Islet precursor cell (in vitro differentiated cells): ENCODE measurements at places on chromosomes 12 and 14.

DNA sequence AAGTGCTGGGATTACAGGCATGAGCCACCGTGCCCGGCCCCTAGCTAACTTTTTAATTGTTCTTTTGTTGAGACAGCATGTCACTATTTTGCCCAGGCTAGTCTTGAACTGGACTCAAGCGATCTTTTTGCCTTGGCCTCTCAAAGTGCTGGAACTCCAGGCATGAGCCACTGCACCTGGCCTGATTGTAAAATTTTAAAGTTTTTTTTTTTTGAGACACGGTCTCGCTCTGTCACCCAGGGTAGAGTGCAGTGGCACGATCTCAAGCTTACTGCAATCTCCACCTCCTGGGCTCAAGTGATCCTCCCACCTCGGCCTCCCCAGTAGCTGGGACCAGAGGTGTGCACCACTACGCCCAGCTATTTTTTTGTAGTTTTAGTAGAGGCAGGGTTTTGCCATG lies 79.1 kb upstream of the SINHCAF start:
- DNase-seq: no peak

- no peak for DNase-seq
Measured at GRCh38 chr12:72006766-72007165, 68.1 kb downstream of the TPH2 start.

- DNase-seq: no peak
Measured at GRCh38 chr14:21860172-21860571, 186.6 kb upstream of the OR4E1 start.

- no peak for DNase-seq
Measured at GRCh38 chr12:26680727-26681455, 152.1 kb downstream of the ITPR2 start.

DNA sequence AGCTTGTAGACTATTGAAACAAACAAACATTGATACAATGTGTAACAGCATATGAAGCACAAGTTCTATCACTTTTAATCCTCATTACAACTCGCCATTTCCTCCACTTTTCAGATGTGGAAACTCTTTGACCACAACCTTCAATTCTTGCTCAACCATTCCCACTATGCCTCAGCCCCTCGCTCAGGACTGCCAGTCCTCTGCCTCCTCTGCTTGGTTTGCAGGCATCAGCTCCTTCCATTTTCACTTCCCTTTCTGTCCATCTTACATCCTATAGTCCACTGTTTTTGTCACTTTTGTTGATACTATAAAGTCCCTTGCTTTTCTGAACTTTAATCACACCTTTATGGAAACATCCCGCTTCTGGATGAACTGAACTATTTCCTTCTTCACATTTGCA lies 28.2 kb upstream of the CD27 start:
- DNase-seq: no peak

- DNase-seq: no peak
Measured at GRCh38 chr14:35399083-35399937, 5.2 kb downstream of the NFKBIA start.

DNA sequence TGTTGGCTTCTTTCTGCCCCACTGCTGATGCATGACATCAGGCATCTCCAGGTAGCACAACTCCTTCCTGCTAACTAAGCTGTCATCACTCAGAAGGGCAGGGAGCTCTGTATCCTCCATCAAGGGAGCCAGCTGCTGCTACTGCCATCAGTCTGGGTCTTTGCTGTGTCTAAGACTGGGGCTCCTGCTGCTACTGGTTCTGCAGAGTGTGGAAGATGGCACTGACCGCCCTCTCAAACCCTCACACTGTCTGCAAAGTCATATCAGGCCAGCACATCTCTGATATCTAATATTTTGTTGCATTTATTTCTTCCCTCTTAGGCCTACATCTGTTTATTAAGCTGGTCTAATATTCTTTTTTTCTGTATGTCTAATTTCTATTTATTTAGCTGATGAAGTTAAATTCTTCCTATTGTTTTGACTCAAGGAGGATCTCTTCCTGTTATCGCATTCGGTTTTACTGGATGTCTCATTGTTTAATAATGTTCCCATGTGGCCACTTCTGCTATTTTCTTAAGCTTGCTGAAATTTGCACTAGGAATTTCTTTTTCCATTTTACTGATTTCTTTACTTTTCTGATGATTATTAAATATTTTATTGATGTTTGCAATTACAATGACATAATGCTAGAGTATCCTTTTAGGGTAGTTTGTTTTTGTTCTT lies 7.6 kb upstream of the E2F7 start:
- no peak for DNase-seq

DNA sequence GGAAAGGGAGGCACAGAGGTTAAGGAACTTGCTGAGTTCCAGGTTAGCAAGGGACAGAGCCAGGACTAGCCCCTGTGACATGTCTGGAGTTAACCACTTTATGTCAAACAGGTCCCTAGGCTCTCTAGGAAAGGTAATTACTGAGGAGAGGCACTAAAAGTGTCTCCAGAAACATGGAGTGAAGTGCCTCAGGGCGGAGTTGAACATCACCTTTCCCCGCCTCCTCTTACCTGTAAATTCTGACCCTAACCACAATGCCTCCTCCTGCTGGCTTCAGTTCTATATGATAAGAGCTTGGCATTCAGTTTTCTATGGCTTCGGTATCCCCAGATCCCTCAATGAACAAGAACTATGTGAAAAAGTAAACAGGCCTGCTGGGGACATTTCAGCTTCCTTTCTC lies 18.1 kb downstream of the RPH3A start:
- DNase-seq: peak; percentile 90

GRCh38 chr12:104249898-104250297 lies 34.3 kb downstream of the TXNRD1 start:
- DNase-seq: no peak

DNA sequence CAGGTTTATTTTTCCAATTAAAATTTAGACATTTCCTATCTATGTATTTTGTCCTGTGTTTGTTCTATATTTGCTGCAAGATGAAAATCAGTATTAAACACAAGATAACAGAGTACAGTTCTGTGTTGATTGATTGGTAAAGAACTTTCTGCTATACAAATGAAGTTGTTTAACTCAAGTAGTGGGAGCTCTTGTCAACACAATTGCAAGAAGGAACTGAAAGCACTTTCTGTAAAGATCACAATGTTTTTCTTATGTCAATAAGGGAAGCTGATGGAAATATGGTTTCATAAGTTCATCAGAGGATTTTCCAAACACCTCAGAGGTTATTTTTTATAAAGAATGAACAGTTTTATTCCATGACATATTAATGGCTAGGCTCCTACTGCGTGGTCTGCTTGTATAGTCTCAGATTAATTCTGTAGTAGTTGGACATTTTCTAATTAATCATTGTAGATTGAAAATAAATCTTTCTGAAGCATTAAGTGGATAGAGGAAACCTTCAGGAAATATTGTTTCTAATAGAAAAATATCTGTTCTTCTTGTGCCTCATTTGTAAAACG lies 379.5 kb downstream of the LRFN5 start:
- DNase-seq: no peak

- peak; percentile 51 for DNase-seq
Measured at GRCh38 chr12:94743174-94743573, 92.8 kb upstream of the TMCC3 start.

DNA sequence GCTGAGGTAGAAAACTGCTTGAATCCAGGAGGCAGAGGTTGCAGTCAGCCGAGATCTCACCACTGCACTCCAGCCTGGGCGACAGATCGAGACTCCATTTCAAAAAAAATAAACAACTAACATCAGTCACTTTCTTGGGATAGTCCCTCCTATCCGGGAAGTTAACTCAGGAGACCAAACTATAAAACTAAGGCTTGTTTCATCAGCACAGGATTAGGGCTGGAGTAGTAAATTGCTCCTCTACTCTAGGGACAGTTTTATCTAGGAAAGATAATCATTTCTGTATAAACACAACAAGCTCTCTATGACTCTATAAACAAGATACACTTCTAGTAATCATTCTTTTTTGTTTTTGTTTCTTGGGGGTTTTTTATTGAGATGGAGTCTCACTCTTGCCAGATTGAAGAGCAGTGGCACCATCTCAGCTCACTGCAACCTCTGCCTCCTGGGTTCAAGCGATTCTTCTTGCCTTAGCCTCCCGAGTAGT lies 11.7 kb downstream of the RPS26 start:
- no peak for DNase-seq

DNA sequence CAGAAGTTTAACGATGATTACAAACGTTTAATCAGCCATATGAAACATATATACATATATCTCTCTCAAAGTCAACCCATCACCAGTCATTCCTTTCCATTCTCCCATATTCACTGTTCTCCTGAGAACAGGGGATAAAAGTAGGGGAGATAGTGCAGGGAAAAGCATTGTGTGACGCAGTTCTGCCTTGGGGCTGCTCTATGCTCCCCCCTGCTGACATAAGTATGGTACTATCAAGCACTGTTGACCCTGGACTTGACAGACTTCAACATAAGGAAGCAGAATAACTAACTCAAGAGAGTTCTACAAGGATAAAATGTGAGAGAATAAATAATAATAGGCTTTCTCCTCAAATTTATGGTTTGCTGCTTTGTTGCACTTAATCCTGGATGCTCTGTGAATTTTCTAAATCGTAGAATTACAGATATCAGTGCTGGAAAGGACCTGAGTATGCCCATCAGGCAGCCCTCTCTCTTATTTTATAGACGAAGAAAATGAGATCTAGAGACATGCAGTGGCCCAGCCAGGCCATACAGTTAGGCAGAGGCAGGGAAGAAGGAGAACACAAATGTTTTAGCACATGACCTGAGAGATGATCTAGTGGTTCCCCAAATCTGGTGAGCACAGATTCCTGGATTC lies 87.2 kb downstream of the SCN8A start:
- peak; percentile 73 for DNase-seq

- DNase-seq: no peak
Measured at GRCh38 chr12:54475537-54475936, 2.1 kb upstream of the GTSF1 start.

GRCh38 chr14:91332171-91332985 lies 85.2 kb downstream of the CCDC88C start:
- DNase-seq: no peak

- DNase-seq: no peak
Measured at GRCh38 chr12:76563061-76563460, 3.5 kb upstream of the OSBPL8 start.

DNA sequence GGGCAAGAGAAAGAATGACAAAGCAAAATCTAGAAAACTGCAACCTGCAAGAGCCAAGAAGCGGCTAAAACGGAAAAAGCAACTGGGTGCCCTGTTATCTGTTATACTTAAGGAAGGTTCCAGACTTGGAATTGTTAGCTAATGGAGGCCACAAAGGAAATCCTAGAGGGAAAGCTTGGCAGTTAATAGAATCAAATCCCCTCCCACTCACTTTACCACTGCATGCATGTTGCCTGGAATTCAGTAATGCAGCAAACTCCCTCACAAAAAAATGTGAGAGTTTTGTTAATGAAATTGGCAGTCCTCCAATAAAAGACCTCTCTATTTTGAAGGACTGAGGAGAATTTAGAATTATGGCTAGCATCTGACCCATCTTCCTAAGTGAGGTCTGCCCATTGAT lies 164.2 kb upstream of the SOX5 start:
- no peak for DNase-seq

- DNase-seq: no peak
Measured at GRCh38 chr12:82740-83139, 16.2 kb downstream of the IQSEC3 start.

DNA sequence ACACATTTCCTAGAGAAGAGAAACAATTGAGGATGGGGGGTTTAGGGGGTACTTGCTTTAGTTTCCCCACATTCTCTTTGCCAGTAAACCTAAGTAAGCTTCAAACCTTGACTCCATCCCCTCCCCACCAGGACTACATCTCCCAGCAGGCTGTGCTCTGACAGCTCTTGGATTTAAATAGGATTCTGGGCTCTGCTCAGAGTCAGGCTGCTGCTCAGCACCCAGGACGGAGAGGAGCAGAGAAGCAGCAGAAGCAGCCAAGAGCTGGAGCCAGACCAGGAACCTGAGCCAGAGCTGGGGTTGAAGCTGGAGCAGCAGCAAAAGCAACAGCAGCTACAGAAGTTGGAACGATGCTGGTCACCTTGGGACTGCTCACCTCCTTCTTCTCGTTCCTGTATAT lies 20.6 kb downstream of the RDH12 start:
- peak; percentile 61 for DNase-seq

- no peak for DNase-seq
Measured at GRCh38 chr12:42010715-42011114, 134.0 kb downstream of the GXYLT1 start.

GRCh38 chr12:49609875-49610154 lies 4.4 kb upstream of the FAM186B start:
- peak; percentile 91 for DNase-seq

DNA sequence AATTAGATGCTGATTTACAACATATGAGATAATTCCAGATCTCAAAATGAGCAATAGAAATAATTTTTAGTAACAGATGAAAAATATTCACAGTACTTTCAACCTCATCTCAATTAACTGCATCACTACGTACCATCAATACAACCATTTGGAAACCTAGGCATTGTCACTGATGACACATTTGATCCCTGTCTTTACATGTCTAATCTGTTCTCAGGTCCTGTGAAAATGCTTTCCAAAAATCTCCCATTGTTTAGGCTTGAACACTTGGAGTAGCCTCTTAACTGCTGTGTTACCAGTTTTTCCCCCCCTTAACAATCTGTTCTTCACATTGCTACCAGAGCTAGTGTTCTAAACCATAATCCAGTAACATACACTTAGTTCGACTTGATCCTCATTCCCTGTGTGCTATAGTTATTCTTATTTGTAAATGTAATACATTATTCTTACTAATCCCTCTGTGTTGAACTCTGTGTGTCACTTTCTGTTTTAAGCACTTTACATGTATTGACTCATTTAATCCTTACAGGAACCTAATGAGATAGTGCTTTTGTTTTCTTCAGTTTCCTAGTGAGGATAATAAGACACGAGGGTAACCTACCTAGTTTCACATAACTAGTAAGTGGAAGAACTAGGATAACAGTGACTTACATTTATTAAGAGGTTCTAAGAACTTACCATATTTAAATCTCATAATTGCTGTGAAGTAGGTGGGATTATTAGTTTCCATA lies 41.7 kb downstream of the LARP4 start:
- no peak for DNase-seq

DNA sequence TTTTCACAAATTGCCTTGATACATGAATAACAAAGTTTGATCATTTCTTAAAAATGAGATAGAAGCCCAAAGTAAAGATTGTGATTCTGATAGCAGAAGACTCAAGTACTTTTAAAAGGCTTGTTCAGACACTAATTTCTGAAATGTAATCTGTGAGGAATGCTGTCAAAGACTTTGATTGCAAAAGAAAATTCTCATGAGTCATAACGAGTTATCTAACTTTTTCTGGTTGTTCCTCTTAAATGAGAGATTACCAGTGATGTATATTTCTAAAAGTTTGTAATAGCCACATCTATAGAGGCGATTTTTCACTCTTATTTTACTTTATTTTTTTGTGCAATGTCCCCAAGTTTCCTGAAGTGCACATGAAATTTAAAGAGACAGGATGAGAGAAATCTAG lies 7.0 kb downstream of the PYGL start:
- DNase-seq: no peak

GRCh38 chr14:65439117-65439516 lies 26.6 kb downstream of the FUT8 start:
- DNase-seq: no peak

GRCh38 chr14:76077340-76077739 lies 74.4 kb upstream of the GPATCH2L start:
- DNase-seq: no peak
